Activated naive CD4-positive, alpha-beta T cell treated with anti-CD3 and anti-CD28 coated beads, Interleukin-2, amount 10 ng/mL, durations not matched to agents 7 days and 5 days (primary cell): ENCODE measurements at places on chromosomes 5 and 9.

DNA sequence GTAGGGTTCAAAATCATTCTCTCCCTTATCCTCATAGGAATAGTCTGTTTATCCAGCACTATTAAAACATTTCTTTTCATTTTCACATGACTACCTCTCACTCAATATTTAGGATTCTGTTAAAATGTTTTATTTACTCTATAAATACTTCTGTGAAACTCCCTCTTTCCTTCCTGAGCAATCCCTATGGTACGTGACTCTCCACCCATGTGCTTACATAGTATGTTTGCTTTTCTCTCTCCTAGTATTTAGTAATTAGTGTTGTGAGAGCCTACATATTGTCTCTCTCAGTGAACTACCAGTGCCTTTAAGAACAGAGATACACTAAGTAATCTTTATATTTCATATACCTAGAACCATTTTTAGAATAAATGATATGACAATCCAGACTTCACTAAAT lies 46.0 kb downstream of the PTPRD start:
- no peak for DNase-seq

DNA sequence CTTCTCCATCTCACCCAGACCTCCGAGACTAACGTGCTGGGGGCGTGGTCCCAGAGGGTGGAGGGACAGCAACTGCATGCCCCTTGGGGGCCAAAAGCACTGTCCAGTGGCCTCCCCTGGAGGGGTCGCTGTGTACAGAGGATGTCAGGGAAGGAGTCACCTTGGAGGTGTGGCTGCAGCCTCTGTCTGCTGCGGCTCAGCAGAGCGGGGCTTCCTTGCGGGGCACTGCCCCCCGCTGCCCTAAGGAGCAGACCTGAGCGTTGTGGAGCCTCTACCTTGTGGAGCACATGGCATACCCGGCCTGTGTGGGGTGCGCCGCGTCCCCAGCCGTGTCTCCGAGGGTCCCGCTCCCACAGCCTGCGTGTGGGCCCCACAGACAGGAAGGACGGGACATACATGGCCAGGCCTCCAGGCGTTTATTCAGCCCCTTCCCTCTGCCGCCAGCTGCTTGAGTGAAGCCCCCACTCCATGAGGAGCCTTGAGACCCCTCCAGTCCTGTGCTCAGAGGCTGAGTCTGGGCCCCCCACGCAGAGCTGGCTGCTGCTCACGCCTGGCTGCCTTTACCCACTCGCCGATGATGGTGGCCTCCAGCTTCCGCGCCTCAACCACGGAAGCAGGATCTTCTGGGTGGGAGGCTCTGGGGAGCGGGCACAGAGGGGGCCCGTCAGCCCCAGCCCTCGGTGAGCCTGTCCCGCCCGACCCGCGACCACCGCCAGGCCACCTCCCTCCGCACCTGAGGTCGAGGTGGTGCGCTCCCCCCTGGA lies 4.2 kb downstream of the DPP7 start:
- DNase-seq, result no peak

DNA sequence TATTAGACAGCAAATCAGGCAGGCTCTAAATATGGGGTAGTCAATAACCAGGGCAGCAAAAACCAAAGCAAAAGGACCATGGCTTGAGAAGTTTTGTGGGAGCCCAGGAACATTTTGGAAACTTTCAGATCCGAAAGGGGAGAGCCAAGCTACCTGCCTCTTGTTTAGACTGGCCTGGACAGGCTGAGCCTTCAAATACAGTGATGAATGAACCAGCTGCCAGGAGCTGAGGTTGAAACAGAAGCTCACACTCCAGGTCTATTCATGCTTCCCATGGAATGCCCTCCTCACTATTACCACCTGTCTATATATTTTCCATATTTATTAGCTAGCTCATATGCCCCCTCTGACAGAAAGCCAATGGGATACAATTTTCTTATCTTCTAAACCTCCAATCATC lies 150.8 kb upstream of the SLC44A1 start:
- no peak for DNase-seq

DNA sequence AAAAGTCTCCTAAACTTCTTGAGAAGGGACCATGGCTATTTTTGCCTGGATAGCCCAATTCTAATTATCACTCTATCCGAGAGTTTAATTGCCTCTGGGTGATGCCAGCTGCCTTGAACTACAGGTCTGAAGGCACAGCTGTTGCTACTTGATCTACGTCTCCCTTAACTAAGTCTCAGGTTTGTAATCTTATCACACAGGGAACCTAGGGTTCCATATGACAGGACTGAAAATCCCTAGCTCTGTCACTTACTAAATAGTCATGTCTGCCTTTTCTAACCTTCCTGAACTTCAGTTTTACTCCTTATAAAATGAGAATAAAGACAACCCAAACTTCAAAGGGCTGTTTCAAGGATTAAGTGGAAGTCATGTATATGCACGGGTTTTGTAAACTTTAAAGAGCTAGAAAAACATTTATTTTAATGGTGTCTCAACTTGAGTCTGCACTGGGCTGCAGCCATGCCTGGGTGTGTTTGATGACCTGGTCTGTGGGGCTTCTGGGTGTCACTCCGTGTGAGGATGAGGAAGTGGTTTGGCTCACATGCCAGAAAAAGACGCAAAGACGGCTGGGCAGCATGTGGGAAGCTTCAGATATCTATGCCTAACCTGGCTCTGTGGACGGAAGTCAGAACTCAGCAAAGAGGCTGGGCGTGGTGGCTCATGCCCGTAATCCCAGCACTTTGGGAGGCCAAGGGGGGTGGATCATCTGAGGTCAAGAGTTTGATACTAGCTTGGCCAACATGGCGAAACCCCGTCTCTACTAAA lies 129.3 kb upstream of the SLC44A1 start:
- DNase-seq, result peak; percentile 44

GRCh38 chr9:129487658-129488483 lies 133.0 kb downstream of the C9orf50 start:
- DNase-seq, result peak; percentile 33

DNA sequence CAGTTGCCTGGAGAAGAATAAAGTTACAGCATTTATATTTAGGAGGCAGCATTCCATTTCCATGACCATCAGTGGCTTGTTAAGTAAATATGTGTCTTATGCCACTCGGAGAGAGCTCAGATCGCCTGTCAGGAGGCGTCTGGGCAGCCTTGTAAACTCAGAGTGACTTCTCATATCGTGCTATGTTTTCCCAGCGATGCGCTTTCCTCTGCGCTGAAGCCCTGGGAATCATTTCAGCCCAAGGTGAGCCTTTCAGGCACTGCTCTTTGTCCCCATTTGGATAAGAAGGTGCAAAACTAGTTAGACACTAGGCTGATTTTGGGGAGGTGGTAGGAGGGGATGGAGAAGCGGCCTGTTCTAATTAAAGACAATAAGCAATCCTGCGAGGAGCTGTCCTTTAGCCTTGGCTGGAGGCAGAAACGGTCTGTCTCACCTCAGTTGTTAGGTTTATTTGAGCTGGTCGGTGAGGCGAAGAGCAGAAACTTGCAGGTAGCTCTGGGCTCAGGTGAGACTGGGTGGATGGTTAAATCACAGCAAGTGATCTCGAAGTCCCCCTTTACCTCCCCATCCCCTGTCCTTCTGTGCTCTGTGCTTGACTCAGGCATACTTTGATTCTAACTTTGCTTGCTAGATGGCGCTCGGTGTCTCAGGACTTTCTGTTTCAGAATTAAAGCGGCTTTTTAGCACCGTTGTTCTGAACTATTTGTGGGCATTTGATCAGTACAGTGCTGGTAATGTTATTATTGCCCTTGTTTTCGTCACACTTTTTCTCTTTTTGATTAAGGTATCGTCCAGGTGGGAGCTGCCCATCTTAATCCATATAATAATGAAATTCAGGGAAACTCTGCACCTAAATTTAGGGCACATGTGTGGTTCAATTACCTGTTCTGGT lies 24.6 kb downstream of the NR2F1 start:
- DNase-seq, result no peak

- no peak for DNase-seq
Measured at GRCh38 chr9:116285320-116285719, 131.7 kb downstream of the PAPPA start.

GRCh38 chr5:170151097-170151831 lies 45.6 kb downstream of the FOXI1 start:
- no peak for DNase-seq

DNA sequence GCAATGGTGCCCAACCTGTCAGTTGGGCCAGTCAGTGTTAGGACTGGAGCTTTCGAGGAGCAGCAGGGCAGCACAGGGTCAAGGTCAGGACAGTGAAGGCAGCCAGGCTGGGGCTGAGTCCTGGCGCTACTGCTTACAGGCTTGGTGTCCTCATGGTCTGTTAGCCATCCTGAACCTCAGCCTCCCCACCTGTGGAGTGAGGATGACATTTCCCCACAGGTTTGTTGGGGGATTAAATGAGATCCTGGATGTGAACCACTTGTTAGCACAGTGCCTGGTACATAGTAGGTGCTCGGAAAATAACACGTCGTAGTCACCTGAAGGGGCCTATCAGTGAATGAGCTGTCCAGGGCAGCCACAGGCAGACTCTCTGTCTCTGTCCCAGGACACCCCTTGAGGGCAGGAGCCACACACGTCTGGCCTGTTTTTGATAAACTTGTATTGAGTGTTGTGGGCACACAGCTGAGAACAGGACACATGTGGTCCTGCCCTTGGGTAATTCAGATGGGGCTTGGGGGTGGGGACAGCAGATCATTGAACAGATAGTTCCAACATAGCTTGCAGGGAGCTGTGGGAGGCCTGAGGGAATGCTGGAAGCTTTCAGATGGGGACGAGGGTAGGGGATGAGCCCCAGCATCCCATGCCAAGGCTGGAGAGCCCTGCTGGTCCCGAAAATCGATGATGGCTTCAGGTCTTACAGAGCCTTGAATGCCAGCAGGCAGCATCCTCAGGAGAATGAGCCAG lies 69.3 kb downstream of the AMBP start:
- DNase-seq, result no peak

GRCh38 chr5:16886366-16886736 lies 49.7 kb downstream of the MYO10 start:
- DNase-seq, result no peak

GRCh38 chr5:179550511-179551342 lies at the start of gene RUFY1:
Gene RUFY1, plus strand, starts transcription at chr5:179550554. Its CDS starts 16 bp downstream, at chr5:179550570.
- DNase-seq, result peak; percentile 85

GRCh38 chr5:140175367-140176030 lies 511 bp downstream of the CYSTM1 start:
- peak; percentile 81 for DNase-seq

DNA sequence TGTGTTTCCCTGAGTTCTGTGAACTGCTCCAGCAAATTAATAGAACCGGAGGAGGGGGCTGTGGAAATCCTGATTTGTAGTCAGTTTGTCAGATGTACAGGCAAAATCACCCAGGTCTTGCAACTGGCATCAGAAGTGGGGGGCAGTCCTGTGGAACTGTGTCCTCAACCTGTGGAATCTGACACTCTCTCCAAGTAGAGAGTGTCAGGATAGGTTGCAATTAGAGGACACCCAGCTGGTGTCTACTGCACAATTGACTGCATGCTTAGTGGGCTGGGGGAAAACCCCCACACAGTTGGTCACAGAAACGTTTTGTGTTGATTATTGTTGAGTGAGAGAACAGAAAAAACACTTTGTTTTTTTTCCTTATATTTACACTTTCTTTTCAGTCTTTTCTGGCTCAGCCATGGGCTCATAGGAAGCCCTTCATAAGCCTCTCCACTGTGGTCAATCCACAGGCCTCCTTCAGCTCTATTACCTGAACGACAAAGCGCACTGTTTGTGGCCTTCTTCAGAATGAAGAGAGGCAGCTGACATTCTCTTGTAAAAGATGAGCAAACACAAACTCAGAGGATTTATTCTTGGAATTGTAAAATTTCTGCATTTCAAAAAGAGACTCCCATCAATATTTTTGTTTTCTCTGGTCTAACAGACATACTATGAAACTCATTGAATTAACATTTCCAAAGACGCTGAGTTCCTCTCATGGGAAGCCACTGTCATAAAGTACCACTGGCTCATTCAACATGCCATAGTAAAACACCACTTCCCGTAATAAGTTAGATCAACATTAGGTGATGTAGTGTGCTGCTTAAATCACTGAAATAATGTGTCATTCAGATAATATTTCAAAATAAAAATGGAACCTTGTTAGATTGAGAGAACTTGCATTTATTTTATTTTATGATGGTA lies 348.9 kb upstream of the RFX3 start:
- DNase-seq, result no peak

DNA sequence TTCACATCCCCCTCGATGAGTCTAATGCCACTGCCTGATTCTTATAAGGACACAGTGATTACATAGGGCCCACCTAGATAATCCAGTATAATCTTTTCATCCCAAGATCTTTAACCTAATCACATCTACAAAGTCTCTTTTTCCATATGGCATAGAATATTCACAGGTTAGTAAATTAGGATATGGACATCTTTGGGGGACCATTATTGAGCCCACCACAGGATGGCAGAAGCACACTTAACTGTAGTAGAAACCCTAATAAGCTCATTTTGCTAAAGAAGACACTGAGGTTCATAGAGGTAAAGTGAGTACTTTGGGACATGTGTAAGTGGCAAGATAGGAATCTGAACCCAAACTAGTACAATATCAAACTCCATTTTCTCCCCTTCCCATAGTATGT lies 38.9 kb downstream of the ASTN2 start:
- no peak for DNase-seq

DNA sequence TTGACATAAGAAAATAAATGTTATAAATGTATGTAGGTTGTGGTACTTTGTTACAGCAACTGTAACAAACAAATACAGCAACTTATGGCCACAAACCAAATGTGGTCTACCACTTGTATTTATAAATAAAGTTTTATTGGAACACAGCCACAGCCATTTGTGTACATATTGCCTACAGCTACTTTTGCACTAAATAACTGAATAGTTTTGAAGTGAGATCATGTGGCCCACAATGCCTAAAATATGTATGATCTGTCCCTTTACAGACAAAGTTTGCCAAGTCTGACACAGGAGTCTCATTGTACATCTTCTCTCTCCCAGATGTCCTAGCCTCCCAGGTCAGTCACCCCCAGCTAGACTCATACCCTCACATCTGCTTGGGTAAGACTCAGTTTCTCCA lies 283.6 kb upstream of the PRDM9 start:
- no peak for DNase-seq

GRCh38 chr5:44774279-44774880 lies 34.4 kb upstream of the MRPS30 start:
- no peak for DNase-seq

- no peak for DNase-seq
Measured at GRCh38 chr9:130126721-130127433, 45.3 kb upstream of the NCS1 start.

GRCh38 chr5:11305245-11305644 lies 544.2 kb upstream of the DAP start:
- no peak for DNase-seq

GRCh38 chr5:37028910-37029309 lies 152.3 kb downstream of the NIPBL start:
- no peak for DNase-seq

GRCh38 chr5:131436081-131436480 lies 172.2 kb downstream of the CDC42SE2 start:
- no peak for DNase-seq

DNA sequence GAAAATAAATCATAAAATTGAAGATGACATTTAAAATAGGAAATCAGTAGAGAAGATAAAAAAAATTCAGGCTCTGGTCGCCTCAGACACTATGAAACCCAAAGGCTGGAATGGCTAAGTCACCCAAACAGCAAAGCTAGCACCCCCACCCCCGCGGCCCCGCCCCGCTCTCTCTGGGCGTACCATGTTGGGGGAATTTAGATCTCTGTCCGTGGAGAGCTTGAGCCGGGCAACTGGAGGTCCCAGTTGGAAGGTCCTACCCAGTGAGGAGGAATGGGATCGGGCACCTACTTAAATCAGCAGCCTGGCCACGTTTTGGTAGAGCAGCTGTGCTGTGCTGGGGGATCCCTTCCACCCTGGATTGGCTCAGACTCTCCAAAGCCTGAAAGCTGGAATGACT lies 150.6 kb upstream of the ANKRD55 start:
- no peak for DNase-seq
